Type B pancreatic cell (in vitro differentiated cells): ENCODE measurements at places on chromosomes 13 and 19. TPM values are rescaled to one million over a fixed set of nuclear protein-coding genes. Genes with fewer than 3 reads are reported as not detected.

DNA sequence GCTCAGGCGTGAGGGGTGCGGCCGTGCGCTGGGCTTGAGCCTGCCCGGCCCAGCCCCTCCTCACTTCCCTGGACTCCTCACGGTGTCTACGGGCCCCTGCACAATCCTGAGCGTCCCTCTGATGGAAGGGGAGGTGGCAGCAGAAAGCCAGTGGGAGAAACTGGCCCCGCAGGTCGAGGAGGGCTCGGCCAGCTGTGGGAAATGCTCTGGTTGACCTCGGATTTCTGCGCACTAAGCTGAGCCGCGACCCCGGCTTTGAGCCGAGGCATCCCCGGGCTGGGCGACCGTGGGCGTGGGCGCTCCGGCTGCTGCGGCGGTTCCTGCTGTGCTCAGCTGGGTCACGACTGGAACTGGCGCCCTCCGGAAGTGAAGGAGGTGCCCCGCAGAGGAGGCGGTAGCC is 70.1 kb downstream of the ZNF208 start:
- no peak overlapping the region for H3K27ac ChIP-seq
- no peak for DNase-seq
- H3K4me3 ChIP-seq, result no peak overlapping the region

- H3K36me3 ChIP-seq, result no peaks in the 10 kb centered on the region
- no peaks in the 10 kb centered on the region for H3K4me1 ChIP-seq
- DNase-seq, result no peak
- H3K4me3 ChIP-seq, result peak overlapping the region; percentile 38
Measured at GRCh38 chr13:31722673-31723072, 16.7 kb upstream of the RXFP2 start.

DNA sequence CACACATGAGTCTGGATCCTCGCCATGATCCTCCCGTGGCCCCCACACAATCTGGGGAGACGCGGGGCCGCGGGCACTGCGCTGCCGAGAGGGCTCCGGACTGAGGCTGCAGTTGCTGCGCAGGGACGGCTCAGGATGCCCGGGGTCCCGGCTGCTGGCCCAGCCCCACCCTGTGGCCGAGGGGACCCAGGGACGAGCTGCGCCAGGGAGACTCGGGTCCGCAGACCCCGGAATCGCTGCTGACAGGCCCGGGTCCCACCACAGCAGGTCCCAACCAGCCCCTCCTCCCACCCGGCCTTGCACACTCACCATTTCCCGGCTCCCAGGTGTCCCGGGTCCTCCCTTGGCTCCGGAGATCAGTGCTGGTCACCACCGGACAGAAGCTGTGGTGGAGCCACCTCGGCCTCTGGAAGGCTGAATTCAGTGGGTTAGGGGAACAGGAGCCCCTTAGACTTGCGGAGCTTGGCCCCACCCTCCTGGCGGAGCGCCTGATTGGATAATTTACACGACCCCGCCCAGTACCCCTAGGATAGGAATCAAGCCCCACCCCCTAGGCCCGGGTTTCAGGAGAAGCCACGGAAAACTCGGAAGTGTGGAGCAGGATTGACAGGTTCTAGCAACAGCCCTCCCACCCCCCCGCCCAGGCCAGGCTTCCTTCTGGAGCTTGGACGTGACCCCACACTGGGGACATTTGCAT is 57.4 kb downstream of the ZNF44 start:
- no peak overlapping the region for H3K4me3 ChIP-seq
- H3K27ac ChIP-seq, result no peak overlapping the region
- no peaks in the 10 kb centered on the region for H3K27me3 ChIP-seq
- peaks cover 44% of the 10 kb centered on the region for H3K36me3 ChIP-seq
- DNase-seq, result no peak

Gene MBD3L1
- not detected in 2 replicates for total RNA-seq
